MV-4-11 (cell line): ENCODE measurements at places on chromosomes 5 and 9.

DNA sequence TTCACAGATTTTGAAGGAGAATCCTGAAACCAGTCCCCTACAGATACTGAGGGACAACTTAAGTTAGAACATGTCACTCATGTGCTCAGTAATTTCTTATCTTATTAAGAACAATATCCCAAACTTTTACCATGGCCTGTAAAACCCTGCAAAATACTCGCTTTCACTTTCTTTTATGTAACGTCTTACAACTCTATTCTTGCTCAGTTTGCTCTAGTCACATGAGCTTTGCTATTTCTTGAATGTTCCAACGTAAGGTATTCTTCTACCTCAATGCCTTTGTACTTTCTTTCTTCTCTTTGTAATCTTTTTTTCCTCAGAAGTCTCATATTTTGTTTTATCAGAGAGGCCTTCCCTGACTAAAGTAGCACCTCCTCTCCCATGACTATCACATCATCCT lies 14.1 kb downstream of the TMEM38B start:
- no peak for DNase-seq

DNA sequence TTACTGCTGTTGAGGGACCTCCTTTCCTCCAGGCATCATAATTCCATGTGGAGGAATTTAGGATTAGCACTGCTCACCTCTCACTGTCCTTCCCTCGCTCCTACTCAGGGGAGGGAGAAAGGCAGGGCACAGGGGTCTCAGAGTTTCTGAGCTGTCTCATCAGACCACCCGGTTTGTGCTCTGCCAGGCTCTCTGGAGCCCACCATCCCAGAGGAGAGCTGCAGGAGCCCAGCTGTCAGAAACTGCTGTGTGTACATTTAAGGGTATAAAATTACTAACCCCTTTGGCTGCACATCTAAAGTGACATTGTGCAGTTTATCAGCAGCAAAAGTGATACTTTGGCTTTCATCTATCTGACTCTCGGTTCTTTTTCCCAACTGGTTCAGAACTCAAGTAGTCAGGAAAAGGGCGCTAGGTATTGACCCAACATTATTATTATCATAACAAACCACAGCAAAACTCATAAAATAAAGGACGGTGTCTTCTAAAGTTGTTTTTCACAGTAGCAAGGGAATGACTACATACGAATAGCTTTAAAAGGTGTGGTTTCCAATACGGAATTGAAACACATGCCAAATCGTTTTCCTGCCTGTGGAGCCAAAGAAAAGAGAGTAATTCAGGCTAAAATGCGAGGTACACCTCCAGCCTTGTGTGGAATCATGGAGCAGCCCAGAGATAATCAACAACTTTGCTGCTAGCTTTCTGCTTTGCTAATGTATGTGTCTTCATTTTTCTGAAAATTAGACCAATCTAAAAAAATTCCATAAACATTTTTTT lies 348.1 kb downstream of the TMEM167A start:
- no peak for DNase-seq

GRCh38 chr5:135599421-135600151 lies 20.8 kb upstream of the CXCL14 start:
- DNase-seq: no peak

DNA sequence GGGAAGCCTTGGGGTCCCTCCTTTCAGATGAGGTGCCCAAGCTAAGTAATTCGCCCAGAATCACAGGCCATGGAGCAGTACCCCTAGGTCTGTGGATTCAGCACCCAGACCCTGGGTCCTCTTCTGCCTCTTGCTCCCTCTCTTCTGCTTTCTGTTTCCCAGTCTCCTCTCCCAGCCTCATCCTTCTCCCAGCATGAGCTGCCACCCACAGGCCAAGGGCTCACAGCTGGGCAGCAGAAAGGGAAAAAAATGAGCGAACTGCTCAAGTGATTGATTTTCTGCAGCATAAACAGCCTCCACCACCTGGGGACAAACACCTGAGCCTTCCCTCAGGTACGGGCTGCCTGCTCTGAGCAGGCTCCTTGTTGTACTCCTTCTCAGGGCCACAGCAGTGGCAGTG lies 113.9 kb upstream of the SAP30L start:
- DNase-seq: no peak

- no peak for DNase-seq
These were observed 4.3 kb upstream of the NCS1 start for GRCh38 chr9:130167927-130168326.

GRCh38 chr9:38336341-38336740 lies 56.2 kb upstream of the ALDH1B1 start:
- no peak for DNase-seq

- no peak for DNase-seq
These were observed 87.0 kb downstream of the SLF1 start for GRCh38 chr5:94705427-94705826.

- no peak for DNase-seq
These were observed 158.7 kb downstream of the NFIB start for GRCh38 chr9:14155237-14155636.

DNA sequence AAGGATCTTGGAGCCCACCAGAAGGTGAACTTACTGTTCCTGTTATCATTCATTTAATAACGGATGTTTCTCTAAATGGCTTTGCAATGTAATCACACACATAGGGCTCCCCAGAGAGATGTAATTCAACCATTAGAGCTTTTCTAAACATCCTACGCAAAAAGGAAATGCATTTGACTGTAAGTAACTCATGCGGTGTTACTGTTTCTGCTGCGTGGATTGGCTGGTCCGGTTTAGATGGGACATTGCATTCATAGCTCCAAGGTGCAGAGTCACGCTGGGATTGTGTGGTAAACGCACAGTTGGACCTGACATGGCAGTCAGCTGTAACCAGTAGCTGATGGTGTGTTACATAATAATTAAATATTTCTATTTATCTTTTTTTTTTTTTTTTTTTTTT lies 185.5 kb upstream of the OTULINL start:
- no peak for DNase-seq

DNA sequence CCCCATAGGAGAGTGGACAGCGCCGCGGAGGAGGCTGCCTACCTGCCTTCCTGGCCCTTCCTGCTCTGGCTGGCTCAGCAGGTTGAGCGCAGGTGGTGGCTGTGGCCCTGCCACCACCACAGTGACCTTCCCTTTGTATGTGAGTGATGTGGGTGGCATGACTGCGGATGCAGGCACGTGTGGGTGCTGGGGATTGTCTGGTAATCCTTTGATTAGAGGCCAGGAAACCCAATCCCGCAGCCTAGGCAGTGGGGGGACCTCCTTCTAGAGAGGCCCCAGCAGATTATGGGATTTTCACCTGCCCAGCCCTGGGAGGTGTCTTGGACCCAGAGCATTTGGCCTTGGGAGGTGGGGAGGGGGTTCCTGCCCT lies 16.5 kb downstream of the RXRA start:
- DNase-seq: no peak

GRCh38 chr5:112077180-112077579 lies 320.2 kb upstream of the NREP start:
- DNase-seq: peak; percentile 15

DNA sequence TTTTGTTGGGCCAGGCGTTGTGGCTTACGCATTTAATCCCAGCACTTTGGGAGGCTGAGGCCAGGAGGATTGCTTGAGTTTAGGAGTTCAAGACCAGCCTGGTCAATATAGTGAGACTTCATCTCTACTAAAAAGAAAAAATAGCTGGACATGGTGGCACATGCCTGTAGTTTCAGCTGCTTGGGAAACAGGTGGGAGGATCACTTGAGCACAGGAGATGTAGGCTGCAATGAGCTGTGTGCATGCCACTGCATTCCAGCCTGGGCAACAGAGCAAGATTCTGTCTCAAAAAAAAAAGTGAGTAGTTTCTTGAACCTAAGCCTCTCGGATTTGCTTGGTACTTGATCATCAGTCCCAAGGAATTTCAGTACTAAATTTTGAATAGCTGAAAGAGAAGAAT lies 26.9 kb downstream of the G3BP1 start:
- DNase-seq: no peak

GRCh38 chr5:58182287-58182841 lies 277.5 kb downstream of the PLK2 start:
- DNase-seq: no peak

DNA sequence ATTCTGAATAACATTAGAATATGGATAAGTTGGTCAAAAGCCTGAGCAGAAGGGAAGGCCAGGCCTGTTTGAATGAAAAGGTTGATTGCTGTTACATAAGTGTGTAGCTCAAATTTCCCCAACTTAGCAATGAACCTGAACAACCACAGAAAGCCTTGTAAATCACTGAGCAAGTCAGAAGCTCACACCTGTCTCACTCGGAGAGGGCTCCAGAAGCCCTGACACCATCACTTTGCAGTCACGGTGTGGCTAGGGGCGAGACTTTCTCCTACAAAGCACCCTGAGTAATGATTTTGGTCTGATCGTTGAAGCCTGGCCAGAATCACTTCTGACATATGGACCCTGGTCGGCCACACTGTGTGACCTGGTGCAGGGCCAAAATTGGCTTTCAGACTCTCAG lies 62.0 kb downstream of the MTX3 start:
- no peak for DNase-seq

DNA sequence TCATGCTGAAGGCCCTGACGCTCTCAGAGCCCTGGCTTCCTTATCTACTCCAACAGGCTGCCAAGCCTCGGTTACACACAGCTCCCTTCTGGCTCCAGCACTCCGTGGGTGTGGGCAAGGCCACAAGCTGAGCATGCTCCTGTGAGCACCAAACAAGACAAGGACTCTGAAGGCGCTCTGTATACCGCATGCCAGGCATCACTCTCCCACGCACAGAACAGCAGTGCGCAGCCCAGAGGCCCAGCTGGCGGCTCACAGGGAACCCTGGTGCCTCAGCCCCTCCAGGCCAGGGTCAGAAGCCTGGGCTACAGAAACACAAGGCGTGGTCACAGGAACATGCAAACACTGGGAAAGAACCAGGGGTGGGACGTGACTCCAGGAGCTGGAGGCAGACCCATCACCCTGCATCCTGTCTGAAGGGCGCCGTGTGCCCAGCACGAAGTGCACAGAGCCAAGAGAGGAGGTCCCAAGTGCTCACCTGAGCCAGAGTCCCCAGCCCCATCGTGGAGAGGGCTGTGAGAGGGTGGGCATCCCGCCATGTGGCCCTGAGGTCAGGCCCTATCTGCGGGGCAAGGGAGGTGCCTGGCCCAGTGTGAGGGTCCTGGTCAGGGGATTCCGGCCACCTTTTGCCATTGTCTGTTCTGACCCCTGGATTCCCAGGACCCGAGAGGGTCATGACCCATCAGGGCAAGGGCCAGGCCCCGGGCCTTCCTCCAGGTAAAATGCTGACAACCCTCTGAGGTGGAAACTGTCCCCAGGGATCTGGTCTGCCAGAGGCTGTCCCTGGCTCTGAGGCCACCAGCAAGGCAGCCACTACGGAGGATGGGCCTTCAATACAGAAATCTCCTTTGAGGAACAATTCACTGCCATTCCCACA lies 54.7 kb downstream of the COL23A1 start:
- peak; percentile 83 for DNase-seq

DNA sequence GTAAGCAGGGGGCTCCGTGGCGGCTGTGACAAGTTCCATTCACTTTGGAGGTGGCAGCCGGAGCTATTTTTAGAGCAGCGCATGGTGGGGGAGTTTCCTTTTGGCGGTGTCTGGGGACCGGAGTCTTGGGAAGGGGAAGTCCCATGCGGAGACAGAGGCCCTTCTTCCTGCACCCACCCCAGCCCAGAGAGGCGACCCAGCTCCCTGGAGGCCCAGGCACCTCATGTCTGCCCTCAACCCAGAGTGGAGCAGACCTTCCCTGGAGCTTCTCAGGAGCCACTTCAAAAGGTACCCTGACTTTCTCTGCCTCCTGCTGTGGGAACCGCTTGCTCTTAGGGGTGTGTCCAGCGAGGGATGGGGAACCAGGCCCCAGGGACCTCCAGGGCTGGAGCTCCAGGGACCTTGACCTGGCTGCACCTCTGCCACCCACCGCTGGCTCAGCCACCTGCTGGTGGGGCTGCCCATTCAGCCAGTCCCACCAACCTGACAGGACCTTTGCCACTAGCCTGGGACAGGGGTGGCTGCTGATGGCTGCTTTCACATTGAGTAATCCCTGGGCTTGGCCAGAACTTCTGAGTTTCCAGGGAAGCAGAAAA lies 34.1 kb downstream of the NEK6 start:
- peak; percentile 70 for DNase-seq

- no peak for DNase-seq
These were observed 44.1 kb upstream of the SMU1 start for GRCh38 chr9:33120620-33121019.

- peak; percentile 17 for DNase-seq
These were observed 9.3 kb upstream of the KIF4B start for GRCh38 chr5:155004138-155004744.

- no peak for DNase-seq
These were observed 675.3 kb upstream of the CCNG1 start for GRCh38 chr5:162762119-162762518.

DNA sequence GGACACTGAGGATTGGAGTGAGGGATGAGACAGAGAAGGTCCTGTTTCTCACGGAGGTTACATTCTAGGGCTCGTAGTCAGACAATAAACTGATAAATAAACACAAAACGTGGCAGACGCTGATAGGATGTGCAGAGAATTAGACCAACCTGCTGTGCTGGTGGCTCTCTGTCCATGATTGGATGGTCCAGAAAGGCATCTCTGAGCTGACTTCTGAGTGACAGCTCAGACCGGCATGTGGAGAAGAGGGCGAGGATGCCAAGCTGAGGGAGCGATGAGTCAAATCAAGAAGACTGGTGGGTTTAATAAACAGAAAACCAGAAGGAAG lies 132.3 kb upstream of the TAF11L2 start:
- DNase-seq: no peak

DNA sequence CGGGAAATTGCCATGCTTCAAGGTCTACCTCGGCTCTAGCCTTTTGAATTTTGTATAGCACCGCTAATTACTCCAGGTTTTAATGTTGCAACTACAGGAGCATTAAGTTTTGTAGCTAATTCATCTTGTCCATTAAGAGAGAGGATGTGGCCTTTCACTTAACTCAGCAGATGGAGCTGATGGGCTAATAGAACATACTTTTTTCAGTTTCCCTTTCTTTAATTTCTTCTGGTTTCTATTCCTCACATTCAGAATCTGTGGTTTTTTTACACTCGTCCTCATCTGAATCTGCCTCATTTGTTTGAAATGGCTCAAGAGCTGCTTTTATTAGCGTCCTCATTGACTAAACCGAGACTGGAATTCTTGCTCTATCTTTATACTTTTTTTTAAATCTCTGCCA lies 2085.7 kb upstream of the C9orf72 start:
- DNase-seq: no peak

DNA sequence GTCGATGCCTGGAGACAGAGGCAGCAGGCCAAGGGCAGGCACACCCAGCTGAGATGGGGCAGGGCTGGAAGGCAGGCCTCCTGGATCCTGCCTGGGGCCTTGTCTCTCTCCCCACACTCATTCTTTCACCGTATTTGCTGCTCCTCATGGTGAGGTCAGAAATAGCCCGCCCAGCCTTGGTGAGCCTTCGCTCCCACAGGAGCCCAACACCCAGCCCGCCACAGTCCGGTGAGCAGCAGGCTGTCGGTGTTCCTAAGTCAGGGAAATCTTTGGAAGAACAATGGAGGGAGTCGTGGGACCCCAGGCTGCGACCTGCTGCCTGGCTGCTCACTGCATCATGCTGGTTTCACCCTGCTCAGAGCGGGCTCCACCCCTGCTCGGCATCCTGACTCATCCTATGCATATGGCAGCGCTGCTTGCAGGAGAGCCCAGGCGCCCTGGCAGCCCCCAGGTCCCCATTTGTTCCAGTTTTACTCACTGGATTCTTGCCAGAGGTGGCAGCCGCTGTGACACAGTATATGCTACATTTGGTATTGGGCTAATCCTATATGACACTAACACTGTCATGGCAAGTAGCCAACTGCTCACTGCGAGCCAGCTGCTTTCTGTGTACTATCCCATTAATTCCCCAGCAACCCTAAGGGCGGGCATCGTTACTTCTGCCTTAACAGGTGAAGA lies 53.2 kb upstream of the NCS1 start:
- peak; percentile 20 for DNase-seq
